A549 treated with ZK216348 at 1 μM for 4 hours (cell line): ENCODE measurements at places on chromosomes 11 and 22. TPM values are rescaled to one million over a fixed set of nuclear protein-coding genes. Genes with fewer than 3 reads are reported as not detected.

The SLC5A1 gene
- 0.06 TPM in 1 of 5 replicates, not detected in the others for total RNA-seq

The SLC22A8 gene
- total RNA-seq: not detected in 5 replicates

The BSCL2 gene
- total RNA-seq: 49.0 to 86.5 TPM (median 71.5 TPM) in 5 replicates

The TTLL12 gene
- total RNA-seq: 14.5 to 24.2 TPM (median 23.5 TPM) in 5 replicates

The MS4A3 gene
- not detected in 5 replicates for total RNA-seq

The KDM4E gene
- not detected in 5 replicates for total RNA-seq

The OR6T1 gene
- total RNA-seq: not detected in 5 replicates

The RASGRP2 gene
- total RNA-seq: 0.76 to 1.0 TPM (median 0.88 TPM) in 5 replicates

The SLC17A6 gene
- total RNA-seq: not detected in 5 replicates

The FIBIN gene
- total RNA-seq: not detected in 5 replicates

The CLCF1 gene
- 31.1 to 50.6 TPM (median 43.0 TPM) in 5 replicates for total RNA-seq

The OR5A2 gene
- not detected in 5 replicates for total RNA-seq

The FZD4 gene
- total RNA-seq: 0.87 to 1.4 TPM (median 1.3 TPM) in 5 replicates

The C11orf65 gene
- 0.15 to 0.93 TPM (median 0.36 TPM) in 3 of 5 replicates, not detected in the others for total RNA-seq

The BTG4 gene
- 0.21 to 0.27 TPM in 2 of 5 replicates, not detected in the others for total RNA-seq

The TMEM191C gene
- 0.88 to 2.1 TPM (median 1.3 TPM) in 5 replicates for total RNA-seq

The H19 gene
- 6.6 to 16.7 TPM (median 12.0 TPM) in 5 replicates for total RNA-seq

The SSTR3 gene
- not detected in 5 replicates for total RNA-seq
